ENCODE measurements at places on chromosomes 7 and 10.

GRCh38 chr10:116043861-116044260 is 229.1 kb downstream of the GFRA1 start:
- DNase-seq, result no peak

DNA sequence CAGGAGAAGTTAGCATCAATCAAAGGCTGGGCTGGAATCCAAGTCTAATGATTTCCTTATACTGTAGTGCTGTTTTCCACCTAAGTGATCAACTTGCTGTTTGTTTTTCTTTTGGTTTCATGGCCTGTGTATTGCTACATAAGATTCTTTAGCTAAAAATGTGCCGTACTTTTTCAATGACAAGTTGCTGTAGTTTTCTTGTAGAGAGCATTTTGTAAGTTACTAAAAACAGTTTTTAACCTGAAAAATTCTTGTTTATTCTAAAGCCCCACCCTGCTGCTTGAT is 1.3 kb downstream of the HELLS start:
- no peak for DNase-seq

DNA sequence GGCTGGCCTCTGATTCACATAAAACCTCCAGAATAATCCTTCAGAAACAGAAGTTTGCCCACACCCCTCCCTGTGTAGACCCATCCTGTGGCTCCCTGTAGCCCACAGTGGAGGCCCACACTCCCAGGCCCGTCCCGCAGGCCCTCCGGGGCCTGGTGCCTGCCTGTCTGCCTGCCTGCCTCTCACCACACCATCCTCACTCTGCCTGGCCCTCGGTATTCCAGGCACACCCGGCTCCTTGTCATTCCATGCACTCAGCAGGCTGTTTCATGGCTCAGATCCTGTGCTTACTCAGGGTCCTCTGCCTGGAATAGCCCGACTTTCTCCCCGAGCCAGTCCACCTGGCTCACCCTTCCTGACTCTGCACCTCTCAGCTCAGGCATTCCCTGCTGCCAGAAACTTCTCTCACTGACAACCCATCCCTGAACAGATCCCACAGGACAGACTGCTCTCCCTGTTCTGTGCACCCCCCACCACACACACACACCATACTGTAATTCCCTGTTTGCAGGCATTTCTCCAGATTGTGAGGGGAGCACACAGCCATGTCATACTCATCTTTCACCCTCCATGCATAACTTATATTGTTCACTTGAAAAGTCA is 498.0 kb upstream of the ZMIZ1 start:
- DNase-seq, result no peak

DNA sequence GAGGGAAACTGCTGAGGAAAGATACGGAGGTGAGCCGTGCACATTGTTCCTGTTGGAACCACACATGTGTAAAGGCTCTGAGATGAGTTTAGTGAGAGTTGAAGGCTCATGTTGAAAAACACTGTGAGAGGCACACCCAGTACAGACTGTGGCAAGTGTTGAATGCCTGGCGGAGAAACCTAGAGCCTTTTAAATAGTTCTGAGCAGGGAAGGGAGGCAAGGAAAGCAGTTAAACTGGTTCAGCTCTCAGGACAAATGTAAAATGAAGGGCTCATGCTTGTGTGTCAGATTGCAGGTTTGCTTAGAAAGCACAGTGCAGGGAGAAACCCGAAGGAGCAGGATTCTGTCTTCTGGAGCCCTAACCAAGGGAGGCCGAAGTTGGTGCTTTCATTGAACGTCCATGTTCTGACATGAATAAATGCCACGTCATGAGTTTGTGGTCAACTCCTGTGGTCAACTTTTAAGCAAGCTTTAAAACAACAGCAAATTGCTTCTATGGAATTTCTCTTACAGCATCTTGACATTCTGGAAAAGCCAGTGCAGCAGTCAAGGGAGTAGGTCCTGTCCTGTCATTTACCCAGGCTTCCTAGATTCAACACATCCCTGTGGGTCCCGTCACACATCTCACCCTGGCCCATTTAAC is 650.9 kb upstream of the GALNT17 start:
- no peak for DNase-seq
